ENCODE measurements at places on chromosomes 4 and X. TPM values are rescaled to one million over a fixed set of nuclear protein-coding genes. Genes with fewer than 3 reads are reported as not detected.

- no peak for DNase-seq
Observed at GRCh38 chr4:144740316-144740715, 94.4 kb downstream of the HHIP start.

- DNase-seq, result no peak
Observed at GRCh38 chr4:26867914-26868684, 7.5 kb downstream of the STIM2 start.

DNA sequence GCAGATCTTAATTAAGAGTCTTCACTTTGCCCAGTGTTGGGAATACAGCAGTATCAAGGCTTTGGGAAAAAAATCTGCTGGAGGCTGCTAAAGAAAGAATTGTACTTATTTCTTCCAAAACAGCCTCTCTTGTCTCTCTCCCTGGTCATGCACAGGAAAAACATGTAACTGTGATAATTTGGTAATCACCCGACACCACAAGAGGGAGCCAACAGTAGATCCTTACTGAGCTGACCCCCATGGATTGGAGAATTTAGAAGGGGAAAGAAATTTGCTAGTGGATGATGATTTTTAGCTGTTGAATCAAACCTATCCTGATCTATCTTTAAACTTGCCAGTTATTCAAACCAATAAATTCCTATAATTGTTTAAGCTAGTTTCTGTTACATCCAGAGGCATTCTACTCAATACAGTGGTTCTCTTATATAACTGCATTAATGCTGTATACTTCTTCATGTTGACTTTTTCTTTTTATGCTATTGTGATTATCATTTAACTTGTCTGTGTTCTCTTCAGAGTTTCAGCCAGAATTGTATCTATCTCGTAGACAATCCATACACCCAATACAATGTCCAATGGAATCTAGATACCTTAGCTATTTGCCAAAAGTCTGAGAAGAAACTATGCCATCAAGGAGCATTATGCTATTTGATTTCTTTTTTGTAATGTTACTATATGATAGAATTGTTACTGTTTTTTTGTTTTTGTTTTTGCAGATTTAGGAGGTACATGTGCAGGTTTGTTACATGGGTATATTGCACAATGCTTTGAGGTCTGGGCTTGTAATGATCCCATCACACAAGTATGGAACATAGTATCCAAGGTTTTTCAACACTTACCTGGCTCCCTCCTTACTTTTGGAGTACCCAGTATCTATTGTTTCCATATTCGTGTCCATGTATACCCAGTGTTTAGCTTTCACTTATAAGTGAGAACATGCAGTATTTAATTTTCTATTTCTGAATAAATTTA lies 31.3 kb upstream of the ARHGEF38 start:
- DNase-seq, result no peak

DNA sequence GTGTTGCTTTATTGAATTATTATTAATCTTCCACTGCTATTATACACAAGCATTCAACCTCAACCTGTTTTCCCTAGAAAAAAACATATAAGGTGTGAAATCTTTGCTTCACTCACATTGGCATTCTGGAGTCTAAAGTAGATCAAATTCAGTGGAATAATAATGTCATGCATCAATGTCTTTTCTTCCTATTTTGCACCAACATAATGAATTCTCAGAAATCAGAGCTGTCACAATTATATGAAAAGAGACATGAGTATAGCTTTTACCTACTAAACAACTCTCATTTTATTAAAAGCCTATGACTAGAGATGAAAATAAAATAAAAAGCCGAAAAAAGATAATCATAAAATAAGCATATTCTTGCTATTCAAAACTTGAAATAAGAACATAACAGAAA lies 96.3 kb upstream of the QRFPR start:
- no peak for DNase-seq

GRCh38 chr4:75338352-75338880 lies 175.8 kb downstream of the RCHY1 start:
- no peak for DNase-seq

DNA sequence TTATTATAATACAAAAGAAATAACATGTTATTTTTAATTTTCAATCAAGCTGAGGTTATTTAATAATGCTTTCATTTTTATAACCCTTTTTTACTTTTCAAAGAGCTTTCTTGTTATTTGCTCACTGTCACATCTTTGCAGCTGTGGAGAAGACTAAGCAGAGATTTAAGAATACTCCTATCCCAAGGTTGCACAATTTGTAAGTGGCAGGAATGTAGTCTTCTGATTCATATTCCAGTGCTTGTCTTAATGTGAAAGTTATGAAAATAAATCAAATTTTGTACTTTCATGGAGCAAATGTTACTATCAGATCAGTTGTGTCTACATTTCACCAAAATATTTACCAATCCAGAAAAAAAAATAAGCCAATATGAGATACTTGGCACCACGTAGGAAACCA lies 86.6 kb downstream of the DDIT4L start:
- DNase-seq, result no peak

DNA sequence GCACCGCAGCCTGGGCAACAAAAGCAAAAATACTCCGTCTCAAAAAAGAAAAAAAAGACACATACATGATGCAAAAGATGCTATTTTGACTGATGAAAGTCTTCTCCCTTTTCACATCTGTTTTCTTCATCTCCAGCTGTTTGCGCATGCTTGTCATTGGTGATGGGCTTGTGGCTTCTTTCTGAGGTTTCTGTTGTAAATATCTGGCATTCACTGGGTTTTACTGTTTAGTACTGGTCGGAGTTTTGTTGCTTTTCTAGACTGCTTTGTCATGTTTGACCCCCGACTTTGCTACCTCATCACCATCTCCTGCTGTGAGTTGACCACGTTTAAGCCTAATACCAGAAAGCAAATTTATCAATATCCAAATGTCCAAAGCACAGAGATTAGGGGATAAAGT lies 34.4 kb downstream of the PTCHD1 start:
- no peak for DNase-seq

GRCh38 chr4:47239649-47240048 lies 208.3 kb downstream of the GABRB1 start:
- DNase-seq, result no peak

DNA sequence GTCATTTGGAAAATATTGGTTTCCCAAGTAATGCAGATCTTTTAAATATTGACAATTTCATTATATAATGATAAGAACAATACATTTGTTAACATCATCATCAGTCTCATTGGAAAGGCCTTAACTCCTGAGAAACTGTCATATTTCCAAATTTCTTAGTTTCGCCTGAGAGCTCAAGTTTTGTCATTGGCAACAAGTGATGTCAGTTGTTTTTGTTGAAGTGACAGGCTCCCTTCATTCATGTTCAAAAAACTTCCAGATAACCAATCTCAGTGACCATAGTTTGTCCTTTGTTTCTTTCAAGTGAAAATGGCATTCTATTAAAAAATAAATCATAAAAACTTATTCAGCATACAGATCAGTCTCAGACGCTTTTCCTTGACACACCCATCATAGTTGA lies 71.8 kb downstream of the HMGB2 start:
- DNase-seq, result no peak

GRCh38 chrX:133574716-133575115 lies 159.4 kb upstream of the GPC4 start:
- DNase-seq, result no peak

DNA sequence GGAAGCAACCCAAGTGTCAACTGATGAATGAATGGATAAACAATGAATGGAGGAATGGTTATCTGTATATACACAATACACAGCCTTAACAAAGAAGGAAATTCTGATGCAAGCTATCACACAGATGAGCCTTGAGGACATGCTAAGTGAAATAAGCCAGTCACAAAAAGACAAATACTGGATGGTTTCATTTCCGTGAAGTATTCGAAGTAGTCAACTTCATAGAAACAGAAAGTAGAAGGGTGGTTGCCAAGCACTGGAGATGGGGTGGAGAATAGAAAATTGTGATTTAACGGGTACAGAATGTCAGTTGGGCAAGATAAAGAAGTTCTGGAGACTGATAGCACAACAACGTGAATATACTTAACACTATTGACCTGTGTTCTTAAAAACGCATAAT lies 28.2 kb downstream of the CENPU start:
- no peak for DNase-seq

DNA sequence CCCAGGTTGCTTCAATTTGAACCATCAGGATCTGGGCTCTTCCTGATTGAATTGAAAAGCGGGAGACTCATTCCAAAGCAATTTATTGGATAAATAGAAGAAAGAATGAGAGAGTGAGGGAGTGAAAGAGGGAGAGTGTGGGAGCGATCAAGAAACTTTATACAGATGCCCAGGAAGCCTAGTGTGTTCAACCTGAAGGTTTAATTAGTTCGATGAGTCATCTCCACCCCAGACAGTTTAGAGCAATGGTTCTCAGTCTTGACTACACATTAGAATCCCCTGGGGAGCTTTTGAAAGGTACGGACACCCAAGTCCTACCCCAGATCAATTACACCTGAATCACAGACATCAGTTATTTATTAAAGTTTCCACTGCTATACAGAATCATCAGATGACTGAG lies 61.5 kb downstream of the GEMIN8 start:
- no peak for DNase-seq

- no peak for DNase-seq
Observed at GRCh38 chr4:165384598-165384997, 5.8 kb downstream of the CPE start.

DNA sequence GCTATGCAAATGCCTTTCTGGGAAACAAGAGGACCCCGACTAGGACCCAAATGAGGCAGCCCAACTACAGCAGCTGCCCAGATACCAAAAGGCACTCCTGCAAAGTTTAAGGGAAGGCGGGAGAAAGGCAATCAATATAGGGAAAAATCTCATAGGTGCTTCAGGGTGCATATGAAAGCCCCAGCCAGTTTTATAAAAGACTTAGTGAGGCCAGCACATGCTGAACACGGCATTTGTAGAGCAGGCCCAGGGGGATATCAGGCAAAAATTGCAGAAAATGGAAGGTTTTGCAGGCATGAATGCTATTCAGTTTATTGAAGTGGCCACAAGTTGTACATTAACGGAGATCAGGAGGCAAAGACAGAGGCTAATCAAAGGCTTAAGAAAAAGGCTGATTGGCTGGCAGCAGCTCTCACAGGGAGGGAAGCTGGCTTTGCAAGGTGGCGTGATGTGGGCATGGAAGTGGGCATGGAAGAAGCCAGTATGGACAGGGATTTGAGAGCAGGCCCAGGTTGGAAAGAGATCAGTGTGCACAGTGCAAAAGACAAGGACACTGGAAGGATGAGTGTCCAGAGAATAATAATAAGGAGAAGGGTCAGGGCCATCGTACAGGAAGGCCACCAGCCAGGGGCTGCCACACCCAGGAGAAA lies 37.7 kb upstream of the UGT2B7 start:
- DNase-seq, result no peak

DNA sequence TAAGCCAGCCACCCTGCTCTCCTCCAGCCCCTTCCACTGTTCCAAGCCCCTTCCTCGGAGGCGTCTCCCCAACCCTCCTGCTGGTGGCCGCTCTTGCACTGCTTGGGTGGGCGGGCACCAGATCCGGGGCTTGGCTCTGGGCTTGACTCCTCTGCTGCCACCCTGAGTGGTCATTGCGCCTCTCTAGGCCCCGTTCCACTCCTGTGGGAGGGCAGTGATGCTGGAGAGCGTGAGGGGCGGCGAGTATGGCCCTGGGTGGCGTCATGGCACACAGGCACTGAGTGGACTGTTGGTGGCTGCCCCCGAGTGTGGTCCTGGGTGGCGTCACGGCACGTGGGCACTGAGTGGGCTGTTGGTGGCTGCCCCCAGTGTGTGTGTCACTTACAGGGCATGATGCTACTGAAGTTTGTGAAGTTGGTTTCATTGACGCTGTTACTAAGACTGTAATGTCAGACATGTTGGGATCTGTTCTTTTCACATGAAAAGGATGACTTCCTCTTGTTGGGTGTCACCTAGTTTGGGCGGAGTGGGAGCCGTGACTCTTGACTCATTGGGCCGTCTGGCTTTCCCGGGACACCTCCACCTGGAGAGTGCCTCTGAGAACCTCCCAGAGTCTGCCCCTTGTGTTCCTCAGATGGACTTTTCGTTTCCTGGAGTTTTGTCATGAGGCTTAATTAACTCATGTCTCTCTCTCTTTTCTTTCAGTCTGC lies 55.9 kb upstream of the HGFAC start:
- peak; percentile 66 for DNase-seq

- DNase-seq, result no peak
Observed at GRCh38 chr4:116537828-116538227, 547.5 kb downstream of the TRAM1L1 start.

DNA sequence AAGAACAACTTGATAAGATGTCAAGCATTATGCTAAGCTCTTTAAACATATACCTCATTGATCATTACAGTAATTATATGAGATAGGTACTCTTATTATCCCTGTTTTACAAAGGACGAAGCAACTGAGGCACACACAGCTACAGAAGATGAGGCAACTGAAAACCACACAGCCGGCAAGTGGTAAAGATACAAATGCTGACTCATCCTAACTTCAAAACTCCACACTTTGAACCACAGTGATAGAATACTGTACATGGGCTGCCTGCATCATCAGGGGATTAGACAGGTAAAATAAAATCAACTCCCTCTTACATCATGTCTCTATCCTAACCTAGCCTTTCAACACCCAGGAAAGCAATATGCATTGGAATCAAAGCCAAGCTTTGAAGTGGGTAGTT lies 47.8 kb downstream of the LHFPL1 start:
- no peak for DNase-seq

GRCh38 chrX:50072110-50072509 lies 128.7 kb downstream of the AKAP4 start:
- DNase-seq, result no peak

DNA sequence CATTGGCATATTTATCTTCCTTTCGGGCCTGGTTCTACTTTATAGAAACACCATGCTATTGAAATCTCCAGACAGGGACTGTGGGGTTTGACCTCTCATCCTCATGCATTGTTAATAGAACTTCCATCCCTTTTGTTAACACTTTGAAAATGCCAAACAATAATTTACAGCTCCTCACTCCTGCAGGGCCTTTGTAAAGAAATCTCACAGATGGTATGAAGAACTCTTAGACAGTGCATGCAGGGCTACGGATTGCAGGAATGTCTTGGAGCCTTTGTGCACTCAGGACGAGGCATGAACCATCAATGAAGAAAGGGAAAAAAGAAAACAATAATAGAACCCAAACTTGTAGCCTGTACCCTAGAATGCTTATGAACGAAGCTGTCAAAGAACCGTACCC lies 92.8 kb upstream of the TMEM47 start:
- DNase-seq, result no peak

DNA sequence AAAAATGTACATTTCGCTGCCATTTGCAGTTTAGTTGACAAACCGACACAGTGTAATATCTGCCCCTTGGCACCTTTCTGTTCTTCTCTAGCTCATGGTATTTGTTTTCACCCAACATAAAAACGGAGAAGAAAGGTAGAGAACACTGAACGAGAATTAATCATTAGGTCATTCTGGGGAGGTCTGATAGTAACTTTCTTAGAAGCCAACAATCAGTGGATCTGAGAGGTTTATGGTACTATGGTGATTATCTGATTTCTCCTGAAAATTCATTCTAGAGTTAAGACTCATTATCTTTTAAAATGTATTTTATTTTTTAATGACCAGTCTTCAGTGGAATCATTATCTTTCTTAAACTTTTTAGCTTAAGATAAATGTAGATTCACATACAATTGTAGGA lies 8.5 kb downstream of the RAPGEF2 start:
- no peak for DNase-seq

The SYNPO2 gene
- total RNA-seq, result 30.2 TPM

The LAMTOR3 gene
- total RNA-seq, result 40.6 TPM

The CFAP99 gene
- 0.15 TPM for total RNA-seq

The SLC26A1 gene
- total RNA-seq, result 0.33 TPM

The NWD2 gene
- total RNA-seq, result 2.2 TPM

The MUC7 gene
- total RNA-seq, result not detected

The GAGE12E gene
- total RNA-seq, result not detected

The ATXN3L gene
- not detected for total RNA-seq
